ENCODE measurements at places on chromosomes 11 and 22.
A peak's percentile ranks its signal among the peaks of the same experiment; 100 is the strongest.

GRCh38 chr22:39388261-39389011 is 11.1 kb upstream of the TAB1 start:
- DNase-seq = peak; percentile 78

GRCh38 chr11:11408436-11409221 is 55.6 kb upstream of the CSNK2A3 start:
- no peak for DNase-seq

- no peak for DNase-seq
Observed at GRCh38 chr11:68334923-68335322, 22.5 kb downstream of the LRP5 start.

DNA sequence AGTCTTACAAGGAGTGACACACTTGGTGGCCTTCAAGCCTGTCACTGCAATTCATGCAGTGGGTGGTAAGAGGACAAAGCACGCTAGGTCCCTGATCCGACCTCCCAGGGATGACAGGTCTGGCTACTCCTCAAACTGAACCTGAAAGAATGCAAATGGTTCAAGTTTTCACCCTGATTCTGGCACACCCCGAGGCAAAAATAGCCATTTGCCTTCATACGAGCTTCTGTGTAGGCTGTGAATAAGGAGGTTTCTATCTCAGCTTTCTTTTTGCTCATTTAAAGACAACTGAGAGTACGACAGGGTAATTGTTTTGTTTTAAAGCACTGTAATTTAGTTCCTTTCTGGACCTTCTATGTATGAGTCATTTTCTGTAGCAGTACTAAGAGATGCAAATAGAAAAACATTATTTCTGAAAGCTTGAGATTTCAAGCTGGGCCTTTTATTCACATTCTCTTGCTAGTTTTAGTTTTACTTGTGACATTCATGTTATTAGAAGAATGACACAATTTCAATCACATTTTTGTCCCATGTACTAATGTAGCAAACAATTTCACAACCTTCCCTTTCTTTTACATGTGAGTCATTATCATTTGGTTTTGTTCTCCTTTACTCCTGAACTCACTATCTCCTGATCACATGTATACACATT is 56.6 kb upstream of the FDX1 start:
- peak; percentile 67 for DNase-seq

GRCh38 chr11:88175569-88176075 is 379 bp upstream of the RAB38 start:
- peak; percentile 10 for DNase-seq

All from GM20000 (cell line).